NCI-H1417 (cell line): ENCODE measurements at places on chromosomes 4 and X.

GRCh38 chr4:37607018-37607417 lies 79.2 kb downstream of the RELL1 start:
- DNase-seq = no peak

GRCh38 chrX:68714856-68715255 lies 67.4 kb downstream of the STARD8 start:
- no peak for DNase-seq

GRCh38 chrX:142998447-142999198 lies 27.1 kb upstream of the SPANXN4 start:
- DNase-seq = no peak

GRCh38 chr4:35900286-35901243 lies 343.7 kb downstream of the ARAP2 start:
- DNase-seq = no peak

DNA sequence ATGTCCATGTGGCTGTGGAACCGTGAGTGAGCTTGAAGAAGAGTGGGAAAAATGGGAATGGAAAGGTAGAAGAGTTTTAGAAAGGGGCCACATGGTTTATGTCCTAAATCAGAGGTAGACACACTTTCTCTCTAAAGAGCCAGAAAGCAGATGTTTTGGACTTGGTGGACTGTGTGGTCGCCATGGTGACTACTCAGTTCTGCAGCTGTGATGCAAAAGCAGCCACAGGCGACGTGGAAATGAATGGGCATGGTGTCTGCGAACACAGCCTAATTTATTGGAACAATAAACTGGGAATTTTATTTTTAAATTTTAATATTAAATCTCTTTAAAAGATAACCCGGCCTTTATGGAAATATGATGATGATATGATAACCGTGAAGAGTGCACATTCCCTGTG lies 386.0 kb upstream of the FAT1 start:
- no peak for DNase-seq

GRCh38 chr4:2860391-2861348 lies 17.0 kb downstream of the ADD1 start:
- DNase-seq = no peak

DNA sequence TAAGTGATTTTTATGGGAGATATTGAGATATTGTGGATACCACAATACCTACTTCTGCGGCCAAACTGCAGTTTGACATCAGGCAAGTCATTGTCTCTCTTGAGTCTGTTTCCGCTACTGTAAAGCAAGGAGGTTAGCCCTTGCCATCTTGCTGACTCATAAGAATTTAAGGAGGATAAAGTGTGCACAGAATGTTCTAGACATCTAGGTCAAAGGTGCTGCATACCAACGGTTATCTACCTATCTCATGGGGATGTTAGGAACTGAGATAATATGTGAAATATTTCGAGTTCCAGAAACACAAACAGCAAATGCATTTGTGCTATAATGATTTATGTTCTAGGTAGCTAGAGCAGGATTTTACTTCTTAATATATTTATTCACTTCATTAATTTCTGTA lies 211.5 kb upstream of the NR3C2 start:
- DNase-seq = no peak

GRCh38 chr4:3729188-3729881 lies 36.9 kb upstream of the ADRA2C start:
- no peak for DNase-seq

DNA sequence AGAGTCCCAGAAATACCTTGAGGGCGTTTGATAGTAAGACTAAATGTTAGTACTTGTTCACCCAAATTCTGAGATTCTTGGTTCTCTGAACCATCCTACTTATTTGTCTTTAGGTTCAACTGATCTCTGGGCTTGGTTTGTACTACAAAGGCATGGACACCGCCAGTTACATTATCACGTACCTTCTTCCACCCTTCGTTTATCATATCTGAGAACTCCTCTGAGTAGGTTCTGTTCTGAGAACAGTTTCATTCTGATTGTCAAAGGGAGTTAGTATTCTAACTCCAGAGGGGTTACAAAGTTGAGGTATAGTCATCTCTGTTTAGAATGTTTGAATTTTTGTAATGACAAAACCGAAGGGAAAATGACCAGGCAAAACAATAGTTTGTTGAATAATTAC lies 19.3 kb downstream of the ZFX start:
- DNase-seq = no peak

DNA sequence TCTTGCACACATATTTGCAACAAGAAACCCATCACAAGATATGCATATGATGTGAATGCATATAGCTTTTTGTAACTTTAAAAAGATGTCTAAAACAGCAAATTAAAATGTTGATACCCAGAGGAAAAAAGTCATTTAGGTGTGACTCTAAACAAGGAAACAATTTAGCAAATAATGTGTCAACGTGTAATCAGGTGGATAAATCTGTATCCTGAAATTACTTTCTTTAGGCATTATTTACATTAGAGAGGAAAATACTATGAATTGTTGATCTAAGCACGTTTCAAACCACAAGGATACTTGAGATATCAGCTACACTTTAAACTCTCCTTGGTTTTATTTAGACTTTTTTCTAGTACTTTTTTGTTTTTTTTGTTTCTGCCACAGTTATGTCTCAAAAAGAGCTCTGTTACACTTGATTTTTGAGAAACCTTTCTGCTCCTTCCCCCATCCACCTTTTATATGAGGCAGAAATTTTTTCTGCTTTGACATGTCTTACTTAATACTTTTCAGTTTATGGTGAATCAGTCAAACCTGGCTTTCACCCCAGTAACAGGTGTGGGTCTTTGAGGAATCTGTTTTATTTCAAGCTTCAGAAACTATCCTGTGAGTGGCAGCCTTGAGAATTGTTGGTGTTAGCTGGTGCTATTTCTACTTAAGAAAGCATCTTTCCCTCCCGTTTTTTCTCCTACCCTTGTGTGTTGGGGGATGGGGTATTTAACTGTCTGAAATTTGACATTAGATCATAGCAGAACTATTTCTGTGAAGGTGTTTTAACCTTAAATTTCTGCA lies 1.9 kb downstream of the NPNT start:
- DNase-seq = no peak

DNA sequence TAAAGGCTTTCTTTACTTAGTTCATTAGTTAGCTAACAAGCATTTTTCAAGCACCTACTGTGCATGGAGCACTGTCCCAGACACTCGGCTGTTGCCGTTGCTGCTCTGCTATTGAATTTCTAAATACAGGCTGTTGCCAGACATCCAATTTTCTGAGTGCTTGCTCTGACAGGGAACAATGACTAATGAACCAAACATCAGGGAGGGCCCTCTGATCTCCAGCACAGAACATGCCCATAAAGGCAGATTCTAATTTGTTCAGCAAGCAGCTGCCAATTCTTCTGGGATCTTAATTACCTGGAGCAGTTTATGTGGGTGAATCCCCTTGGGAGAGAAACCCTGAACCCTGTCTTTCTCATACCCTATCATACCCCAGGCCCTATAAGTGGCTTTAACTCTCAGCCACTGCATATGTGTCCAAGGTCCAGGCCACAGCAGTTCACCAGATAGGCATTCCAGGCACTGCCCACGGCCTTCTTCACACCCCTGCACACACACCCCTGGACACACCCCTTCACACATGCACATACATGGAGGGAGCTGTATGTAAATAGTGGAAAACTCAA lies 27.9 kb downstream of the TSC22D3 start:
- DNase-seq = no peak

DNA sequence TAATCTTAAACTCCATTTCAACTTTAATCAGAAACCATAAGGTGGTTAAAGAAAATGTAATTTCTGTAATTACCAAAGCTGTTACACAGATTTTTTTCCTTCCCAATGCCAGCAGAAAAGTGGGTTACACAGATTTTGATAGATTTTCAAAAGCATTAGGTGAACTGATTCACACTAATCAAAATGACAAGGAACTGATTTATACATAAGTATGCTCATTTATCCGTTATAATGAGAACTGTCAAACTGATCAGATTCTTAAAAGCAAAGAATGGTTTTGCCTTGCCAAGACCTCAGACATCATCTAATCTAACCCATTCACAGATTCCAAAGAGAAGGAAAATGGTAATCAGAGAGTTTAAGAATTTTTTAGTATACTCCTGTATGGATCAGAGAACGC lies 5.2 kb downstream of the UGDH start:
- no peak for DNase-seq

- no peak for DNase-seq
Measured at GRCh38 chr4:820230-821172, 5.4 kb downstream of the CPLX1 start.

DNA sequence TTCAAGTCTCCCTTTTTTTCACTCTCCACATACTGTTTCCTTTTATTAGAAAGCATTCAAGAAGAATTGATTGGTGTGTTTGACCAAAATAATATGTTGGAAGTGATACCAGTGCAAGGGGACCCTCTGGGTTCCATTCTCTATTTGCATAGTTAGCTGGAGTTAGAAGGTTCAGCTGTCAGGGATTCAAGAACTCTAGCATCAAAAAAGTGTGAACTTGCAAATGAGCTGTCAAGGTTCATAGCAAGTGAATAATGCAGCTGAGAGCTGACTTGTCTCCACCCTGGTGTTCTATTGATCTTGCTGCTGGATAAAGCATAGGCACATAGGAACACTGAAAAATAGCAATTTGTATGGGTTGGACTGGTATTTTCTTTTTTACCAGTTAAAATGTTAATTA lies 73.2 kb downstream of the SORBS2 start:
- no peak for DNase-seq
